ENCODE measurements at places on chromosomes 4 and X. TPM values are rescaled to one million over a fixed set of nuclear protein-coding genes. Genes with fewer than 3 reads are reported as not detected.

GRCh38 chr4:36420111-36420679 lies 138.8 kb downstream of the DTHD1 start:
- DNase-seq: no peak

GRCh38 chr4:164828955-164829354 lies 48.0 kb upstream of the APELA start:
- no peak for DNase-seq

The SYTL5 gene
- not detected for total RNA-seq

- DNase-seq: no peak
These were observed 200.2 kb downstream of the CLCN4 start for GRCh38 chrX:10356979-10357378.

DNA sequence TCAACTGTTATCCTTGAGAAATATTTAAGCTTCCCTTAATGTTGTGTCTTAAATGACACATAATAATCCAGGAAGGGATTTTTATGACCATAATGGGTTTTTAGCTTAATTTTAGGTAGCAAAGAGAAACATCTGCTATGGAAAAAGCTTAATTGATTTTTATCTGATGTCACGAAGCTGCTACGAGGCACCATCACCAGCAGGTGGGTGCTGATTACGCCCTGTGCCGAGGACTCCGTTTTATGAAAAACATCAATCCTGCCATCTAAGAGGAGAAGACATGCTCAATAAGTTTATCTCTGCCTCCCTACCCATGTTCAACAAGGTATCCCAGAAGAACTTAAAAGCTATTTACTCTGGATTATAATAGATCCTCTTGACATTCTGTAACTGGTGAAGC lies 280.6 kb upstream of the ZFP42 start:
- DNase-seq: no peak

DNA sequence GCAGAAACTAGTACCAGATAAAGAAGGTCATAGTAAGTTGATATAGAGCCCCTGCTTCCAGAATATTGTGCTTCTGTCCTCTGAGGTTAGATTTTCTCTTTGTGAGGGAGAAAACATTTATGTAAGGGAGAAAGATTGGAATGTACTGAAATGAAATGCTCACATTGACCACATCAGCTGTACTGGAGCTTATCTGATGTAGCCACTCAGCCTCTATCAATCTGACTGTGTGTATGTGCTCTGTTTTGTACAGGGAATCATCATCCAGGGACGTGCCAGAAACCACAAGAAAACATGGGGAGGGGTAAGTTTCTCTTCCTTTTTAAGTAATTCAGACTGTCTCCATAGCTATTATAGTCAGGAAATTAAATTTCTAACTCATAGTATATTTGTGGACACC lies 56.8 kb downstream of the PRRG1 start:
- DNase-seq: no peak

The IDH3G gene
- 81.2 TPM for total RNA-seq

The MAGEA8 gene
- not detected for total RNA-seq

DNA sequence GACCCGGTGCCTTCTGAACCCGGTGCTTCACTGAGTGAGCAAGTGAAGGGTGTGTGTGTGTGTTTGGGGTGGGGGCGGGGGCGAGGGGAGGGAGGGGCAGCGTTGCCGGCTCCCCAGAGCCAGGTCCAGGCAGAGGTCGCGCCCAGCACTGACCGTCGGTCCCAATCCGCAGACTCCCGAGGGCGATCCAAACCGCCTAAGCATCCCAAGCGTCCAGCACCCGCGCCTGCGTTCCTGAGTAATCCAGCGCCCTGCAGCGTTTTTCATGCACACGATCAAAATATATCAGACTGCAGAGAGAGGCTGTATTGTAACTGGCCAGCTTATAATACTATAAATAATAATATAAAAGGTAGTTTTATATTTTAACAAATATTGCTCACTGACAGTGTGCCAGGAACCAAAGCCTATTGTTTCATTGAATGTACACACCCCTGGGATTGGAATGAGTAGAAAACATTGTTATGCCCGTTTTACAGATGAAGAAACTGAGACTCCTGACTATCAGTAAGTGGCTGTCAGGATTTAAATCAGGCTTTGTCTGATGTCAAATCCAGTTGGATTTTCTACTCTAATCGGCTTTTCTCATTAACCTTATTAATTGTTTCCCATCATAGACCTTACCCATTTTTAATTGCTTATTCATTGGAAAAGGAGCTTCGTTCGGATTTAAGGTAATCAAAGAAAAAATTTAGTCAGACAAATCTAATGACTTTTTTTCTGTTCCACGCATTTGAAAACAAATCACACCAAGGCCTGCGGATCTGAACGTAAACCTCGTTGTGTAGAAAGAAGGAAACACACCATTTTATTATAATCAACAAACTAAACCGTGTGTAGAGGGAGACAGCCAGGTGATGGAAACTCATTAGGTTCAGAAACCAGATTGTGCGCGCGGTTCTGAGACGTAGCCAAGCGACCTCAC lies 4.0 kb upstream of the NKX3-2 start:
- DNase-seq: no peak

GRCh38 chr4:159366966-159367780 lies 264.3 kb downstream of the RAPGEF2 start:
- DNase-seq: no peak

The TAPT1 gene
- total RNA-seq: 40.9 TPM

DNA sequence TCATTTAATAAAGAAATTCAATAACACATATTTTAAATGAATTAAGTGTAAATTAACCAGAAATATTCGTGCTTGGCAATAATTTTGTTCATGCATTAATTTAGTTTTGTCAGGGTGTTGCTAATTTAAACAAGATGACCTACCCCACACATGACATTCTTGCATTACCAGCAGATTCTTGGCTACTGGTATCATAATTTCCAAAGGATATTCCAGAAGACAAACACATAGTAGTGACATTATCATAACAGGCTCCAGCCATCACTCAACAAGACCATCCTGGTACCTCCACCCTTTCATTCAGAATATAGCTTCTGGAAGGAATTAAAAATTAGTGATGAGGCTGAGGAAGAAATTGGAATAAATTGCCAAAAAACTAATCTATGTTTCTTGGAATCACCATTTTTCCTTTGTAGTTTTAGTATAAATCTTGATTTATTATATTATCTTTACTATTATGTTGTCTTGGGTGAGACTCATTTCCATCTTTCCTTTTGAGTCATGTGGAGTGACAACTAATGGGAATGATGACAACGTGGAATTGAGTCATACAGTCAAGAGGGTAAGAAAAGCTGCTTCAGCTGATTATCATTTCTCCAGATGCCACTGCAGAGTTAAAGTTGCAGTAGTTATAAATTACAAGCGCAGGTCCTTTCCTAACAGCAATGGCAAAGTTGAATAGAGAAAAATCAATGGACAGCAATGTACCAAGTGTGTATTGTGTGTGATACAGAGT lies 30.9 kb upstream of the HHIP start:
- no peak for DNase-seq

- DNase-seq: no peak
These were observed 143.3 kb downstream of the GPAT3 start for GRCh38 chr4:83679254-83679653.

GRCh38 chr4:127870688-127871087 lies 10.0 kb upstream of the PLK4 start:
- DNase-seq: no peak

DNA sequence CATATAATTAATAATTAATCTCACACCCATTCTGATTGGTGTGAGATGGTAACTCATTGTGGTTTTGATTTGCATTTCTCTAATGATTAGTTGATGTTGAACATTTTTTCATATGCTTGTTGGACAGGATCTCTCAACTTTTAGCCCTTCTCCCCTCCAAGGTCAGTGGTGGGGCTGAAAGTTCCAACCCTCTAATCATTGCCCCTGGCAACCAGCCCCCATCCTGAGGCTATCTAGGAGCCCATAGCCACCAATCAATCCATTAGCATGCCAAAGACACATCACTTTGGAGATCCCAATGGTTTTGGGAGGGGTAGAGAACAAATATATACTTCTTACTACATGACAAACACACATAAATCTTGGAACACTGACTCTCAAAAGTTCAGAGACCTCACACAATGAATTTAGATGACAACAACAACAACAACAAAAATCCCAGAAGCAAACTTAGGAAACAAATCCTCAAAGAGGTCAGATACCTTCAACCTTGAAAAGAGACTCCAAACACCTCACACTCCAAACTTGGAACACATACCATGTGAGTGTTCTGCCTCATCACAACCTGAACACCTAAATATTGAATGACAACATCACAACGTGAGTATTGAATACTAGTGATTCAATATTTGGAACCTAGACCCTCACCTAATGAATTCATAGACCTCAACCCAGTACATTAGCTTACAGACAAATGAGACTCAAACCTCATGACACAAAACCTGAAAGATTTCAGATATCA lies 19.0 kb upstream of the PAGE4 start:
- no peak for DNase-seq

- DNase-seq: no peak
These were observed 122.7 kb upstream of the PSAPL1 start for GRCh38 chr4:7557456-7557855.

DNA sequence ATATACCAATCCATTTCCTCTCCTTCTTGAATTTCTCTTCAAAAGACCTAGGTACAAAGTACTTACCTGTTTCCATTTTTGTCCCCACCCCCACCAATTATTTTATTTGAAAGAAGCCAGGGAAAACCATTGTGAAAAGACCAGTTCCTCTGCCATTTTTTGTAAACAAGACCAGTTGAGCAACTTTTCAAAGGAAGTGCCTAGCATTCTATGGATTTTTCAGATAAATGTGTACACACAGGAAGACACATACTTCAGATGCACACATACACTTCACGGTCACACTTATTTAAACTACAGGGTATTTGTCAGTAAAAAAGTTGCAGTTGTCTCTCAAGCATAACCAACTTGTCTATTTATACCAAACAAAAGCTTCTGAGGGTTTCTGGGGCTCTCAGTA lies 587.2 kb upstream of the KLHL4 start:
- no peak for DNase-seq

The FGF5 gene
- 0.97 TPM for total RNA-seq

DNA sequence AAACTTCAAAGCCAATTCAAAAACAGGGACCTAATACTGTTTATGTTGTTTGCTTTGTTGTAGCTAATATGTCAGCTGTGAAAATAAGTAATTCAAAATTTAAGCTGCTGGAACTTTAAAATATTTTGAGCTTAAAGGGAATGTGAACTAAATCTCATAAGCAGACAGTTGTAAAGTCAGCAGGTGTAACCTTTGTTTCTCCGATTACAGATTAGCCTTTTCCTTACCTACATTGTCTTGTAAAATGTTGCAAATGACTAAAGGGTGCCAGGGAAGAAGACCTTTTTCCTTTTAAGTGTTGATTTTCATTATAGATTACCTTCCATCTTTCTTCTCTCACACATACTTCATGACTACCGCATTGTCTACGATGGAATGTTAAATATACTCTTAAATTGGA lies 405.1 kb downstream of the KCNIP4 start:
- no peak for DNase-seq

GRCh38 chr4:101334963-101335572 lies 12.3 kb downstream of the PPP3CA start:
- no peak for DNase-seq

Data from left ventricle myocardium superior (tissue), 1 donor.